IPS DF 19.7 (cell line): ENCODE measurements at places on chromosomes 13 and 19.

DNA sequence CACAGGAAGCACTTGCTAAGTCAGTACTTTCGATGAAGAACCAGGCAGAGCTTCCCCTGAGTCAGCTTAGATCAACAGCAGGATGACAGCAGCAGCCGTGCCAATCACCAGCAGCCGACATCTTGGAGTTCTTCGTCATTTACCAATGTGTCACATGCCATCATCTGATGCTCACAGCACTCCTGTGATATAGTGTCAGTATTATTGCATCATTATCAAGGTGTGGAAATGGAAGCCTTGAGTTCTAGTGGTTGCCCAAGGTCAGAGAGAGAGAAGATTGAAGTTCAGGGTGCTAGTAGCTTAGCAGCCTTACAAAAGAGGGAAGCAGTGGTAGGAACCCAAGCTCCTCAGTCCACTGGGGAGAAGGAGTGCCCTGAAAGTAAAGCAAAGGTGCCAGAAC is 331.5 kb downstream of the ZNF536 start:
- DNase-seq: no peak

GRCh38 chr19:5774921-5775320 is 9.6 kb downstream of the PRR22 start:
- no peak for DNase-seq

- DNase-seq: no peak
Measured at GRCh38 chr13:20559659-20560356, 7.1 kb upstream of the IFT88 start.

DNA sequence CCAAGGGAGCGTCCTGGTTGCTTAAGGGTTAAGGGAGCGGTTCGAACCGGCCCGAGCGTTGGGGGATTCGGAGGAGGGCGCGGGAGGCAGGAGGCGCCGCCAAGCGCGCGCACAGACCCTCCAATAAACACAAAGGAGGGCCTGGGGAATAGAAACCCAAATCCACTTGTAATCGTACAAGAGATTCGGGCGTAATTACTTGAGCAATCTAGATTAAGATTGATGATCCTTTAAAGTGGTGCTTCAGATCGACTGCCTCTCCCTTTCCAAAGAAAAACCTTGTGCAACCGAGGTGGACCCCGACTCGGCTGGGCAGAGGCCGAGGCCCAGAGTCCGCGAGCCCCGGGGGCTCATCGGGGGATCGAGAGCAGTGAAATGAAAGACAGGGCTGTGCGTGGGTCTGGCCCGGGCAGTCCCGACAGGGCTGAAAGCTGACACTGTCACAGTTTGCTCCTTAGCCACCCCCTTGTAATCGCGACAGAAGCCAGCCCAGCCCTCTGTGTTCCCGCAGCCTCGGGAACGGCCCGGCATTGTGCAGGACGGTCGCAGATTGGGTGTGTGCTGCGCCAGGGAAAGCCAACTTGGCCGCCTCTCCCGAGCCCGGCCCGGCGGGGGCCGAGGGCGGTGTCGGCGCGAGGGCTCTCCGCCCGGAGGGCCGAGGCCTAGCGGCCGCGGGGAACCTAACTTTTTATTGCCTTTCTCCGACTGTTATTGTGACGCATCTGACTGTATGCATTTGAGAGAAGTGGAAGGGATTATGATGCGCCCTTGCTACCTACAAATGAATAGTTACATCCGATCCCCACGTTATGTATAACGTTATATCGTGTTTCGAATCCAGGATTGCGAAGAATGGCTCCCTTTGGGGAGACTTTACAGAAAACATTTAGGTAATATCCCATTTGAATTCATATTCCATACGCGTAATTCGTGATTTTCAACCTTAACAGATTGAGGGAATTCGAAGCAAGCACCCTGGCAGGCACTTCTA is 5.5 kb downstream of the MAB21L1 start:
- DNase-seq: no peak

- DNase-seq: no peak
Measured at GRCh38 chr19:38063928-38064327, 156.9 kb downstream of the SIPA1L3 start.

DNA sequence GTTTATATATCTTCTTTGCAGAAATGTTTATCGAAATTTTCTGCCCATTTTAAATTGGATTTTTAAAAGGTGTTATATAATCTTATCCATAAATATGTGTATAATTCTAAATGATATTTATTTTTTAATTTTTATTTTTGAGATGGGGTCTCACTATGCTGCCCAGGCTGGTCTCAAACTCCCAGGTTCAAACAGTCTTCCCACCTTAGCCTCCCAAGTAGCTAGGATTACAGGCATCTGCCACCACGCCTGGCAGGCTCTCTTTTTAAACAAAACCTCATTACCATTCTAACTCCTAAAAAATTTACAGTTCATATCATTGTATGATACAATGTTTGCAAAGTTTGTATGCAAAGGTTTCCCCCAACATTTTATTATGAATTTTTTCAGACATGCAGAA is 7.2 kb downstream of the LGALS7B start:
- no peak for DNase-seq

- no peak for DNase-seq
Measured at GRCh38 chr13:98386637-98387036, 190.3 kb downstream of the STK24 start.

DNA sequence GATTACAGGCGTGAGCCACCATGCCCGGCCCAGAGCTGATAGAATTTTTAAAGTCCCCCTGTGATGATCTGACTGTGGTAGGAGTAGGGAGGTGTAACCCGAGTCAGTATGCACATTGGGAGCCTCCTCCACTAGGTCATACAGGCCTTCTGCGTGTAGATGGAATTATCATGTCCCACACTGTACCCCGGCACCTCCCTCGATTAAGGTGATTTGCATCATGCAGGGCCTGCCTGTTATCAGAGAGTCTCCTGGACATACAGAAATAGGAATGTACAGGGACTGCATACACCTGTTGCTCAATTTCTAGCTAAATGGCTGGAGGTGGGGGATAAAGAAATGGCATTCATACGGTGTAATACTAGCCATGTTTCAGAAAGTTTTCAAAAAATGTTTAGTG is 922 bp upstream of the ERVK3-1 start:
- no peak for DNase-seq

GRCh38 chr13:51793570-51794271 is 10.2 kb downstream of the DHRS12 start:
- DNase-seq: no peak

DNA sequence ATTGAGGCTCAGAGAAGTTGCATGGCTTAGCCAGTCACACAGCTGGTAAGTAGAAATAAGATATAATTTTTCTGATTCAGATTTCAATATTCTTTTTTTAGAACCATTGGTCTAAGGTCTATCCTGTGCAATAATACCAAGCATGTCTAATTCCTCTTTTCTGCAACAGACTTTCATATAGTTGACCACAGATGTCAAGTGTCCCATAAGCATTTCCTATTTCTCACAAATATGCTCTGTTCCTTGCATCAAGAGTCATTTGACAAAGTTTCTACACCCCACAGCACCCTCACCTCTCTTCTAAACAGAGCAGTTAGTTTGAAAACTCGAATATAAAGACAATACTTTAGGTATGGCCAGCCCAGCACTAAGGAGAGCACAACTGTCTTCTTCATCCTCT is 26.8 kb upstream of the SACS start:
- no peak for DNase-seq

- no peak for DNase-seq
Measured at GRCh38 chr19:55149078-55150003, at the start of gene TNNT1. Gene TNNT1, minus strand, starts transcription at chr19:55149206. Its CDS starts 2,049 bp downstream, at chr19:55147157.

DNA sequence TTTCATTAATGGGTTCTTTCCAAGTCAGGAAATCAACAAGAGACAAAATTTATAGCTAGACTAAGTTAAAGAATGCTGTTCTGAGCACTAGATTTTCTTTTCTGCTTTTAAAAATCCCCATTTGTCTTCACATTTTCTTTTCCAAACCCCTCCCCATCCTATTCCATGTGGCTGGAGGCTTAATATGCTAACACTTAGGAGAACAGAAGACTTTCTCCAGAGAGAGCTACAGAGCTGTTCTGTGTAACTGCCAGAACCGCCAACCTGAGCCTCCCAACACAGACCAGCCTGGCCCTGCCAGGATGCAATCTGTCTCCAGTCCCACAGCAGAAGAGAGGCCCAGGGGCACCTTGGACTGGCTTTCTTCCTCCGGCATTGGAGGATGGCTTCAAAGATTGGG is 264.1 kb downstream of the NDFIP2 start:
- no peak for DNase-seq

DNA sequence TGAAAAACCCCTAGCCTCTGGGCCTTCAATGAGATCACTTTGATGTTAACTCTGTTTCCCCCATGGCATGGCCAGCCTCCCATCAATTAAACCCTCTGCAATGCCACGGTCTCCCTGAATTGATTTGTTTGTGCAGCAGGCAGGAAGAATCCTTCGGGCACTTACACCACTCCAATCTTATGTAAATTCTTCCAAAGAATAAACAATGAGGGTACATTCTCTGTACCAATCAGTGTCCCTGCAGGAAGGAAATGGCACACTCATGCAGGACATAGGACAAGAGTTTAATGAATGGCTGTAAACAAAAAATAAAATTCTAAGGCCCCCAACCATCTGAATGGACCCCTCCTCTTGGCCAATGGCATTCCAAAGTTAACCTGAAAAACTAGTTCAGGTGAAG is 22.2 kb downstream of the SCGB2B2 start:
- no peak for DNase-seq

- DNase-seq: no peak
Measured at GRCh38 chr13:83204886-83205285, 677.4 kb downstream of the SLITRK1 start.

GRCh38 chr13:99415014-99415650 is 86.1 kb upstream of the TM9SF2 start:
- DNase-seq: no peak

GRCh38 chr13:48827709-48828108 is 148.0 kb upstream of the FNDC3A start:
- no peak for DNase-seq

- DNase-seq: no peak
Measured at GRCh38 chr13:50548586-50548985, 294.9 kb downstream of the DLEU7 start.

- no peak for DNase-seq
Measured at GRCh38 chr19:20078581-20079031, 806 bp downstream of the ZNF90 start.

DNA sequence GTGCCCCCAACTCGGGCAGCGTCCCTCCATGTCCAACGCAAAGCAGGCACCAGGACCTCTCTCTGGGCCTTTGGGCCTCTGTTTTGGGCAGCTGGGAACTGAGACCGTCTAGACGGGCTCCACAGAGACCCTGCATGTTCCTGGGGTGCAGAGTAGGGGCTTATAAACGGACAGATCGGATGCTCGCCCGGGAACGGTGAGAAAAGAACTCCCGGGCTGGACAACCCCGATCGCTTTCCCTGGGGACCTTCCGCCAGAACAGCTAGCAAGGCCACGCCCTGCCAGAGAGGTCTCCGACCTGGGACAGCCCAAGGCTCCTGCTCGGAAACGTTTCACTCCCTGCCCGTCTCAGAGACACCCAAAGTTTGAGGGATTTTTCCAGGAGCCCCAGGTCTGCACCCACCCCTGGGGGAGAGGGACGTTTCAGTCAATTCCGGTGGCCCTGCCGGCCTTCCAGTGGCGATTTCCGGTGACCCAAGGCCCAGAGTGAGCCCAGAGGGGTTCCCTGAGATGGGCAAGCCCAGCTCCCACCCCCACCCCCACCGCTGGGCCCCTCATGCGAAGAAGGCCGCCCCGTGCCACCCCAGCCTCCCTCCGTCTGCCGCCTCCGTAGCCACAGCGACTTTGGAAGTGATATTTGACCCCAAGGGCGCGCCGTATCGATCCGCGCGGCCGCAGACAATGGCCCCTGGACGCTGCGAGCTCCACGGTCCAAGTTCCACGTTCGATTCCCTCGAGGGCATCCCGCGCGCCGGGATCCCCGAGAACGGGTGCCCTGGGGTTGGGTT is 1.7 kb downstream of the NR2F6 start:
- no peak for DNase-seq

- DNase-seq: no peak
Measured at GRCh38 chr13:25625414-25625813, 253.6 kb downstream of the ATP8A2 start.

GRCh38 chr19:5681391-5682106 is 722 bp downstream of the HSD11B1L start:
- no peak for DNase-seq

DNA sequence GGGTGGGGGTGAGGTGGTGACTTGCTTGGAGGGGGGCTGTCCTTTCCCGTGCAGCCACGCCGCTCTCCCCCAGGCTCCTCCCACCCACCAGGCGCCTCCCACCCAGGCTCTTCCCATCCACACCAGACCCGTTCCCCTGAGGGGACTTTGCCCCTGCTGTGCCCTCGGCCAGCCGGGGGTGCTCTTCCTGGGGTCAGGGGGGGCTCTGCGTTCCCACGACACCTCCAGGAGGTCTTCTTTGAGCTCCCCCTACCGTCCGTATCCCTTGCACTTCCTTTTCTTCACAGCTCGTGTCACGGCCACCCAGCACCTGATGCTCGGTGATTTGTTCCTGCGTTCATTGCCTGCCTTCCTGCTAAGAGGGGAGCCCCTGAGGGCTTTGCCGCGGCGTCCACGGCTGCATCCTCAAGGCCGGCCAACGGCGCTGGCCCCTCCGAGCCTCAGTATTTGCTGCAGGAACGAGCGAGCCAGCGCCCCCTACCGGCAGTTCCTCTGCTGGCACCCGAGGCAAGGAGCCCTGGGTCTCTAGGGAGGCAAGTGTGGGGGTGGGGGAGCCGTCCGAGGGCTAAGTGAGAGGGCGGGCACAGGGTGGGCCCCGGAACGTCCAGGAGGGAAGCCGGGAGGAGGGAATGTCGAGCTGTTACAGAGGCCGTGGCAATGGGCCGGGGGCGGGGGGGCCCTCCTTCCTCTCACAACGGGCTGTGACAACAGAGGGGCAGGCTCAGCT is 11.8 kb downstream of the LRRC4B start:
- no peak for DNase-seq

GRCh38 chr19:45969676-45970075 is 4.0 kb downstream of the NOVA2 start:
- no peak for DNase-seq

- DNase-seq: no peak
Measured at GRCh38 chr19:37136111-37136510, 36.4 kb downstream of the ZNF585A start.

DNA sequence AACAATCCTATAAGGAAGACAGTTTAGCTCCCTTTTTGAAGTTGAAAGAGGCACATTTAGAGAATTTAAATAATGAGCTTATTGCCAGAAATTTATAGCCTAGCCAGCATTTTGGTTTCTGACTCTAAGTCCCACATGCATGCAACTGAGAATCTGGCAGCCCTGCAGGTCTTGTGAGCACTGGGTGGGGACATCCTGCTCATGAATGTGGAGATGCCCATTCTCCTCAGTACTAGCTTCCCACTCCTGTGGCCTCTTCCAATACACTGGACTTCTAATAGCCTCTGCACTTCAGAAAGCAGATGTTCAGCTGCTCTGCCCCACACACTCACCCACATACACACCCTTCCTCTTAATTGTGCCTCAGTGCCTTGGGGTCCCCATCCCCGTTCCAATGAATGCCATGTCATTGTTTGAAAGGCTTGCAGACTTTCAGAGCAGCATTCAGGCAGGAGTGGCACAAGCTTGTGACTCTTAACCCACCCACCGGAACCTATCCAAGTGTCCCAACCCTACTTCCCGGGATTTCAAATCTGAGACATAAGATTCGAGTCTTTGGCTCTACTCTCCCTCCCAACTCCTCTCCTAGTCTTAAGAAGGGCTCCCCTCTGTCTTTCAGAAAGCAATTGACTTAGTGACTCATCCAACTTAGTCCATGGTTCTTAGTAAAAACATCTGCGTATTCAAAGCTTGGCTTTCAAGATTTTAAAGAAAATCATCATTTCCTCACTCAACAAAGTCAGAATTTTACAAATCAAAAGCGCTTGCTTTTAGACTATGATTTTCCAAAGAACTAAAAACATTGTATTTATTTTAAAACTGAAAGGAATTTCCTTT is 80.0 kb upstream of the FREM2 start:
- peak; percentile 20 for DNase-seq

GRCh38 chr13:107144432-107144831 is 576.5 kb upstream of the ARGLU1 start:
- DNase-seq: no peak
